ENCODE measurements at places on chromosomes 3 and 15.

- DNase-seq: no peak
These were observed 84.7 kb downstream of the EOMES start for GRCh38 chr3:27637346-27637995.

DNA sequence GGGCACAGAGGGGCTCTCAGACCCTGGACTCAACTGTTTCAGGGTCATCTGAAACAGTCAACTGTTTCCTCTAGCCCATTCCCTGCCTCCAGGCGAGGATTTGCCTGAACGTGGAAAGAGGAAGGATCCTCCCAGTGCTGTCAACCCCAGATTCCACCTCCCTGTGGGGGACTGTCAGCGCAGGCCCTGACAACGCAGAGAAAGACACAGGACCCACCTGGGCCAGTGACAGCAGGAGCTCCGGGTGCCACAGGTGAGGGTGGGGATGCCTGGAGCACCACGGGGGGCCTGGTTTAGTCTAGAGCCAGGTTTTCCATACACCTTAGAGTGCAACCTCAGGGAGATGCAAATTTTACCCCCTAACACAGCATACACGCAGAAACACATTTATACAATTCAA is 19.5 kb upstream of the LAMP3 start:
- DNase-seq: no peak

- no peak for DNase-seq
These were observed 95.2 kb downstream of the PLSCR2 start for GRCh38 chr3:146374146-146374545.

GRCh38 chr15:87669846-87670245 is 586.7 kb downstream of the NTRK3 start:
- no peak for DNase-seq

DNA sequence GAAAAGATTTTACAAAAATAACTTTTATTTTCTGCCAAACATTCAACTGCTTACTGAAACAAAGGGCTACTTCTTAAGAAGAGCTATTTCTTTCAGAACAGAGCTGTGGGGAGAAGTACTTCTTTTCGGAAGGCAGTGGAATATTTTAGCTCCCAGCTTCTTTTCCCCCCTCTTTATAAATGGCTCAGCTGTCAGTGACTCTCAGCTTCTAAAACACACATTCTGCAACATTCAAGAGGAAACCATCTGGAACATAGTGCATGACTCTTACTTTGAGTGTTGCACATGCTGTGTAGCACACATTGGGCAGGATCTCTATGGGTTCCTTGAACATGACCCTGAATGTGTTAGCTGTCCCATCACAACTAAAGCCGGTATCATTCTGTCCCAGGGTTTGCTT is 7.0 kb upstream of the C15orf40 start:
- no peak for DNase-seq

DNA sequence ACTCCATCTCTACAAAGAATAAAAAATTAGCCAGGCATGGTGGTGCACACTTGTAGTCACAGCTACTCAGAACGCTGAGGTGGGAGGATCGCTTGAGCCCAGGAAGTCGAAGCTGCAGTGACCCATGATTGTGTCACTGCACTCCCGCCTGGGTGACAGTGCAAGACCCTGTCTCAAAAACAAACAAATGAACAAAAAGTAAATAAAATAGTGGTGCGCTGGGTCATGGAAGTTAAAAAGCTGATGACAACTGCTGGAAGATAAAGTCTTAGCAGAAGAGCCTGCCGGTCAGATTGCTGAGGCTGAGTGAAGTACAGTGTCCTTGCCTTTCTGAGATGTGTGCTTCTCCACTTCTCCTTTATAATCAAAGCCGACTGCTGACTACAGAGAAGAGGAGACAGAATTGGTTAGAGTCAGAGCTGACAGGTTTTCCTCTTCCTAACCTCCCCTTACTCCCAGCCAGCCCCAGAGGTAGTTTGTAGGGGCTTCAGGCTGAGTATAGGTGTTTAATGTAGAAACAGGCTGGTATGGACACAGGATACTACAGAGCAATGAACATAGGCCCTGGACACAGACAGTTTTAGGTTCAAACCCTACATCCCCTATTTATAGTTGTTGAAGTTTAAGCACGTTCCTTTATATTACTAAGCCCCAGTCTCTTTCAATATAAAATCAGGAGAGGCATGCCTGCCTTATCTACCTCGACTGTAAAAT is 17.9 kb downstream of the HCLS1 start:
- no peak for DNase-seq

- no peak for DNase-seq
These were observed 92.0 kb upstream of the TSEN2 start for GRCh38 chr3:12392101-12392878.

DNA sequence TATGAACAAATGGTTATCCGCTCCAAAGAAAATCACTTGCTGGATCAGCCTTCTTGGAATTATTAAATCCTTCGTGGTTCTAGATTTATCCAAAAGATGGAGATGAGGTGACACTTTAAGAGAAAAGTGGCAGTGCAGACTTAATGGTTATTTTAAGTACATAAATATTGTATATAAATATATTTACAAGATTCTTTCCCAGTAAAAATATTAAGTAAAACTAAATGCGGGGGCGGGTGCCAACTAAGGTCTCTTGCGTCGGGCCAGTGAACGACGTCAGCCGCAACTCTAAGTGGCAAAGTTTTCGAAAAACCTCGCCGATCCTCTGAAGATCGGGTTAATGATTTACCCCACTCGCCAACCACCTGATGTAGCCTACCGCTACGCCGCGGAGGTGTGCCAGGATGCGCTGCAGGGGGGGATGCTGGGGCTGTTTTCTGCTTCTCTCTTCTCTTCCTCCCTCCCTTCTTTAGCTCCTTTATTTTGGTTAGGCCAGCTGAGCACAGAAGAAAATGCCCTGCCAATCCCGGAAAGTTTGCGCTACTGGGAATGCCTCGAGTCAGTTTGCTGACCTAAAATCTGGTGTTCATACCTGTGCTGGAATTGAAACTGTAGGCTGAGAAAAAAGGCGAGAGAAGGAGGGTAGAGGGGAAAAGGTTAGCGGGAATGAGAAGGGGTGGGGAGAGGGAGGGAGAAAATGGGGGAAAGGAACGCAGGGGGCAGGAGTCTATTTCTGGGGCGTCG is 7.6 kb upstream of the FOXB1 start:
- no peak for DNase-seq

DNA sequence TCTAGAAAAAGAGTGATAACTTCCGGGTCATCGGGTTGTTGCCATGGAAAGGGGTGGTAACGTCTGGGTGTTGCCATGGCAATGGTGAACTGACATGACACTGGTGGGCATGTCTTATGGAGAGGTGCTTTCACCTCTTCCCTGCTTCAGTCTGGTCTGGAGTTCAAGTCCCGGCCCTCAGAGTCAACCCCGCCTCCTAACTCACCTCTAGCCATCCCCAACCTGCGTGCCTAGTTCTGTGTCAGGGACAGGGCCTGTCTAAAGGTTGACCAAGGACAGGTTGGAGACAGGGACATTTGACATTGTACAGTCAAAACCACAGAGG is 96.0 kb downstream of the LSM3 start:
- no peak for DNase-seq

DNA sequence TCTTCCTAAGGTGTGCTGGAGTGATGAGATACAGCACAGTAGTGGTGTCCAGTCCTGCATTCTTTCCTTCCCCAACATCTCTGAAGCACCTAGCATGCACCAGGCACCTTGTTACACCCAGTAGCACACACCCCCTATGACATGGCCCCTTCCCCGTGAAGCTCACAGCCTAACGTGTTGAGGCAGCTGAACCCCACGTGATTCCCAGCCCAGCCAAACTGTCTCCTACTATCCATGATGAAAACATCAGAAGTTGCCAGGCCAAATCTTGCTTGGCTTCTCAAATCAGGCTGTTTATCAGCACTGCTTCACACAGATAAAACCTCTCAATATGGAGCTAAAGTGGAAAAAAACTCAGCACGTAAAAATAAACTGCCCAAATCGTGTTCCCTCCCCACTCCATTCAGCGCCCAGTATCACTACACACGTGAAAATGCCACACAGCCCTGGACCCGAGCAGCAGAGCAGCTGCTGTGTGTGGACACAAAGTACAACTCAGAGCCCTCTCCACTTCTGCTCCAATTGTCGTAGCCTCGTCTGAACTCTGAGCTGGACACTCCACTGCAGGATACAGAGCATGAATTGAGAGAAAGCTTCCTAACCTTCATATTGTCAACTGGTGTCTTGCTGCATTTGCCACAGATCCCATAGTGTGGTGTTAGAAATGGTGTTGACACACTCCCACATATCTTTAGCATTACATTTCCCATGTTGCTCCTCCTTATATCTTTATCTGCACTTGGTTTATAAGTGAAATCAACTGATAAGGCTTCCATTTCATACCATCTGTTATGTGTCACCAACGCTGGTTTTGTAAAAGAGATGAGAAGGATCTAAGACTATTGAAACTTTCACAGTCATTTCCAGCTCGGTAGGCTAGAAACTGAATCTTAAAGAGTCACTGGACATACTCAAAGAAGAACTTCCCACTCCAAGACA is 279.8 kb downstream of the RORA start:
- DNase-seq: no peak

GRCh38 chr3:21017115-21017852 is 733.7 kb downstream of the ZNF385D start:
- DNase-seq: no peak

- DNase-seq: no peak
These were observed 43.0 kb downstream of the FBXL22 start for GRCh38 chr15:63640146-63640545.

DNA sequence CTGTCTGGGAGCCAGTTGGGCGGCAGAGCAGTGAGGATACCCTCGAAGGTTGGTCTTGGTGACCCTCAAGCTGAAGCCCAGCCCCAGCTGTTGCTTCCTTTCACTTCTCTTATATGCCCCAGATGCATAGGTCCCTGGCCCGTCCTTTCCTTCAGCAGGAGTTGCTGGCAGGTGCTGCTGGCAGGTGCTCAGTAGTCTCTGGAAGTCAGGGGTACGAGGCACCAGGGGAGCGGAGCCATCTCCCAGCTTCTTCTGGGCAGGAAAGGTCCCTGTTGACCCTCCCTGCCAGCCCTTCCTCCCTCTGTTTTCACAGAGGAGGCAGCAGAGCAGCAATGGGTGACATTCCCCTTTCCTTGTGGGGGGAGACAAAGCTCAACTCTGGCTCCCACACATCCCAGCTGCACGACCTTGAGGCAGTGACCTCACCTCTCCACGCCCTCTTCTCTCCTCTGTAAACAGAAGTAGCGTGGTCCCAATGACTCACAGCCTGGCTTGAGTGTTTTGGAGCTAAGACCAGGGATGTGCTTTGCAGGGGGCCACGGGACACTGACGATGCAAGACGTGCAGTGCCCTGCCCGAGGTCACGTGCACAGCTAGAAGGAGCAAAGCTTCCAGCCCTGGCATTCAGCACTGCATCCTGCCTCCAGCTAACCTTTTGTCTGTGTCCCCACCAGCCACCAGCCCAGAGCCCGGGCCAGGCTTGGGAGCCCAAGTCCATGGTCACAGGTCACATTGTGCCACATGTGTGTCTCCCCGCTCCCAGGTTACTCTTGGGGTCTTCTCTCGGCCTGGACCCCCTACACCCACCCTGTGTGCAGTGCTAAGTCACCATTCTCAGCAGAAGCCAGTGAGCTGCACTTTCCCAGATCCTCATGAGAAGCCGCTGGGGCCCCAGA is 49.7 kb downstream of the SLC6A6 start:
- no peak for DNase-seq

DNA sequence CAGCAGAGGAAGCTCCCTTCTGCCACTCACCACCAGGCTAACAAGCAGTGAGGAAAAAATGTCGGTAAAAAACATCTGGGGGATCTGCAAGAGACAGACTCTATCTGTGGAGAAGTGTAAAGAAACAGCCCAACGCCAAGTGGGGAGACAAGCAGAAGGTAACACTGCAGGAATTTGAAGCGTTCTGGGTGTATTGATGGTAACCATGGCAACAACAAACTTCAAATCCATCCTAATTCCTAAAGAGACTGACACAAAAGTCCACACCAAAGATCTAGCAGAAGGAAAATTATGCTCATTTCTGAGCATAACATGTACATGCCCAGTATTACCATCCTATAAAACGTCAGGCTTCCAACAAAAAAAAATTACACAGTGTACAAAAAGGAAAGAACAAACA is 449.3 kb downstream of the GABRB3 start:
- no peak for DNase-seq

Data from stimulated activated CD8-positive, alpha-beta memory T cell treated with anti-CD3 and anti-CD28 coated beads, Interleukin-7, amount 100 ng/mL, for 4 hours (primary cell).